Stimulated activated CD4-positive, alpha-beta T cell treated with anti-CD3 and anti-CD28 coated beads, Interleukin-4, amount 100 ng/mL, for 48 hours (primary cell): ENCODE measurements at places on chromosomes 4 and X.

GRCh38 chrX:108097380-108097779, 5.8 kb downstream of the ATG4A start:
- DNase-seq = no peak

DNA sequence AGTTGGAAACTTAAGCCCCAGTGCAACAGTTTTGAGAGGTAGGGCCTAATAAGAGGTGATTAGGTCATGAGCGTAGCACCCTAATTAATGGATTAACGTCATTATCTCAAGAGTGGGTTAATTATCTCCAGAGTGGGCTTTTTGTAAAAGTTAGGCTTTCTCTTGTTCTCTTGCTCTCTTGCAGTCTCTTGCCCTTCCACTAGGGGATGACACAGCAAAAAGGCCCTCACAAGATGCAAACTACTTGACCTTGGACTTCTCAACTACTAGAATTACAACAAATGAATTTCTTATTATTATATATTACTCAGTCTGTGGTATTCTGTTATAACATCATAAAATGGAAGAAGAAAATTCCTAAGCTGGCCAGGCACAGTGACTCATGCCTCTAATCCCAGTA, 22.1 kb upstream of the NDST3 start:
- DNase-seq = no peak

DNA sequence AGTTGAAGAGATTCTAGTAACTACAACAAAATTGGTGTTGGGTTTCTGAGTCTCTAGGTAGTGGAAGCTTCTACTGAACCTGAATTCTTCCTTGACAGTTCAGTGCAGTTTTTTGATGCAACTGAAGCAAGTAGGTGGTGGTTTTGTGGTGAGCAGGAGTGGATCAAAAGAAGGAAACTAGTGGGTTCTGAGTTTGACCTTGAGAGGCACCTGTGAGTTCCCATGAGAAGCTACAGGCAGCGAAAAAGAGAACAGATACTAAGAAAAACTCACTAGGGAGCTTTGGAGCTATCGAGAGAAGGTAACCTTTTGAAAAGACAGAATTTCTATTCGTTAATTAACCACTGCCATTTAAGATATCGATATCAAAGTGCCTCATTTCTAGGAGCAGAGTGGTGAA, 145.2 kb downstream of the PDHA2 start:
- DNase-seq = no peak

GRCh38 chr4:37644962-37645361, 41.2 kb downstream of the RELL1 start:
- no peak for DNase-seq

GRCh38 chr4:73438048-73438447, 2.0 kb downstream of the AFP start:
- no peak for DNase-seq

DNA sequence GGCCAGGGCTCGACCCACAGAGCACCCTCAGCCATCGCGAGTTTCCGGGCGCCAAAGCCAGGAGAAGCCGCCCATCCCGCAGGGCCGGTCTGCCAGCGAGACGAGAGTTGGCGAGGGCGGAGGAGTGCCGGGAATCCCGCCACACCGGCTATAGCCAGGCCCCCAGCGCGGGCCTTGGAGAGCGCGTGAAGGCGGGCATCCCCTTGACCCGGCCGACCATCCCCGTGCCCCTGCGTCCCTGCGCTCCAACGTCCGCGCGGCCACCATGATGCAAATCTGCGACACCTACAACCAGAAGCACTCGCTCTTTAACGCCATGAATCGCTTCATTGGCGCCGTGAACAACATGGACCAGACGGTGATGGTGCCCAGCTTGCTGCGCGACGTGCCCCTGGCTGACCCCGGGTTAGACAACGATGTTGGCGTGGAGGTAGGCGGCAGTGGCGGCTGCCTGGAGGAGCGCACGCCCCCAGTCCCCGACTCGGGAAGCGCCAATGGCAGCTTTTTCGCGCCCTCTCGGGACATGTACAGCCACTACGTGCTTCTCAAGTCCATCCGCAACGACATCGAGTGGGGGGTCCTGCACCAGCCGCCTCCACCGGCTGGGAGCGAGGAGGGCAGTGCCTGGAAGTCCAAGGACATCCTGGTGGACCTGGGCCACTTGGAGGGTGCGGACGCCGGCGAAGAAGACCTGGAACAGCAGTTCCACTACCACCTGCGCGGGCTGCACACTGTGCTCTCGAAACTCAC, 3.6 kb downstream of the MID1IP1 start:
- no peak for DNase-seq

DNA sequence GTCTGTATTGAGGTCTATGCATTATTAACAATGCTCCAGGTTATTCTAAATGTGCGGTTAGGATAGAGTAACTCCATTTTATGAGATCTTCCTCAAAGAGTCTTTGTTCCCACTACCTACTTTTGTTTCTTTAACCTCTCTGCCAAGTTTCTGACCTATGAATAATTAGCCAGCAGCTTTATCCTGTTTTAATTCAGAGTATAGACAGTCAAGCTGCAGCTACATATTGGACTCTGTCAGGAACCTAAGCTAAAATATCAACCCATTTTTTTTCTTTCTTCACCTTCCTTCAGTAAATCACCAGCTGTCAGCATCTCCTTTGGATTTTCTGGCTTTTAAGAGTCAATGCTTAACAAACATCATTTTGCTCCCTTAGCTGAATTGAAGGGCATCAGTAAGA, 72.3 kb downstream of the TMEM47 start:
- no peak for DNase-seq

GRCh38 chr4:185305979-185306442, 89.7 kb downstream of the LRP2BP start:
- no peak for DNase-seq

DNA sequence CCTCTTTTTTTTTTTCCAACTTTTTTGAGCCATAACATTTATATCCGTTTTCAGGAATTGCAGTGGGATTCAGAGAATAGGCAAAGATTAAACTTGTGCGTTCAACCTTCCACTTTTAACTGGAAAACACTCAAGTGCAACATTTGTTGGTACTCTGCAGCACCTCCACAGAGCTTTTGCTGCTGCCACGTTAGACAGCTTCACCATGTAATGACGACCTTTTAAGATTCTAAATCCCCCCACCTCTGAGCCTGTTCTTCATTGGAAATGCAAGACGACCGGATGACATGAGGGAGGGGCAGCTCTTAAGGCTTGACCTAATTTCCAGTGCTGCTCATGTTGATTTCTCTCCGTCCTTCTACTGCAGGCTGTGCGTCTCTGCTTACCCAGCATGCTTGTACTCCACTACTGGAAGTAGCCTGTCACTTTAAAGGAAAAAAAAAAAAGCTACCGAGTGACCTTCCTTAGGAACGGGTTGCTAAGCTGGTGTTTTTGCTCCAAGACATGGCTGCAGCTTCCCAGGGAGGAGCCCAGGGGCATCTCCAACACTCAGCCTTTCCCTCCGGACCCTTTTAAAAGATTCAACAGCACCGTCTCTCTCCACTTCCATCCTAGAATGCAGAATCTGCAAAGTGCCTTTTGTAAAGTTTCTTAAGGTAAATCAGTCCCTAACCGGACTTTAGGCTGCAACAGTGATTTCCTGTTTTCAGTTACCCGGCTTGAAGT, at the start of gene CC2D2A:
TSS of gene CC2D2A (plus strand) at position 481 of the 726 bp plus-strand sequence. CDS start 6,051 bp downstream, outside the sequence.
- DNase-seq = no peak

DNA sequence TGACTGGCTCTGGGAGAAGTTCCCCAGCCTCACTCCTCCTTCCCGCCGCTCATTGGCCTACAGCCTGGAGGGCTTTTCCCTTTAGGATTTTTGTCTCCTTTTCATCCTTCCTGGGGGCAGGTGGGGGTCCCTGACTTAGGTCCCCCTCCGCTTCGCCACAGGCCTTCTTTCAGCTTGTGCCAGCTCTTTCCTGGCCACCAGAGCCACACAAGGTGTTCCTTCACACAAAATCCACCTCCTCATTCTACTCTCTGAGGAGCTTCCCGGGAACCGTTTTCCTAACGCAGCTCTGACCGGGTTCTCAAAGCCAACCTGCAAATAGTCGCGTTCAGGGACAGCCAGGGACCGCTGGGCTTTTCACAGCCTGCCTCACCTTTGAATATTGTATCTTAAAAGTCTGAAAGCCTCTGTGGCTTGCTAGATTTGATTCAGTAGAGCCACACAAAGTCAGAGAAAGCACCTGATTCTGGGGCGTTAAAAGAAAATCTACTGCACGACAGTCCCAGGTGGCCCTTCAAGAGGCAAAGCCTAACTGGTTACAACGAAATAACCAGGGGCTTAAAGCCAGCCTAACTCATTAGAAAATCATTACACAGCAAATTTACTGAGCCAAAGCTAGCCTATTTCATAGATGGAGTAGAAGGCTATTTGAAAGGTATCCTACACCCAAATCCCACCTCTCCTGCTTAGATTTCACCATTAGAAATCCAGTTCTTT, 731 bp upstream of the GPC3 start:
- no peak for DNase-seq

DNA sequence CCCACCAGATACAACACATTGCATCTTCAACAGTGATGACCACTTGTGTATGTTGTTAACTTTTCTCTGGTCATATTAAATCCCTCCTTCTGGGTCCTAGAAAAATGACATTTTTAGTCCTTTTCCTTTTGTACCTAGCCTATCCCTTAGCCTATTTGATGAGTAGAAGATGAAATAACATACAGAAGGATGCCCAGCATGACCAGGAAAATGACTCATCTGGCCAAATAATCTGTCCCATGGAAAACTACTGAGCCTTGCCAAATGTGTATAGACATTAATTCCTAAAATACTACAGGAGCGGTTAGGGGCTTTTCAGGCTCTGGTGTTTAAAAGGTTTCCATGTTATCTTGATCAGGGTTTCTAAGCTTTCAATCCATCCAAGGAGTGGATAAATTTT, 129.0 kb upstream of the KCNIP4 start:
- no peak for DNase-seq
